ENCODE measurements at places on chromosomes 13 and 19. TPM values are rescaled to one million over a fixed set of nuclear protein-coding genes. Genes with fewer than 3 reads are reported as not detected.

The WDR87 gene
- total RNA-seq = not detected

The SPACA4 gene
- total RNA-seq = not detected

The FOXO1 gene
- total RNA-seq = 23.2 TPM

The C19orf81 gene
- not detected for total RNA-seq

The ACP5 gene
- total RNA-seq = 1.1 TPM

The FAM83E gene
- 0.58 TPM for total RNA-seq
